ENCODE measurements at places on chromosomes 6 and 20.
A peak's percentile ranks its signal among the peaks of the same experiment; 100 is the strongest.

- H3K4me3 ChIP-seq, result no peak overlapping the region
- no peaks in the 10 kb centered on the region for H3K36me3 ChIP-seq
- H3K4me1 ChIP-seq, result peaks cover 7% of the 10 kb centered on the region
- DNase-seq, result peak; percentile 24
- no peak overlapping the region for H3K27ac ChIP-seq
Measured at GRCh38 chr6:150072201-150072600, 3.3 kb upstream of the ULBP3 start.

DNA sequence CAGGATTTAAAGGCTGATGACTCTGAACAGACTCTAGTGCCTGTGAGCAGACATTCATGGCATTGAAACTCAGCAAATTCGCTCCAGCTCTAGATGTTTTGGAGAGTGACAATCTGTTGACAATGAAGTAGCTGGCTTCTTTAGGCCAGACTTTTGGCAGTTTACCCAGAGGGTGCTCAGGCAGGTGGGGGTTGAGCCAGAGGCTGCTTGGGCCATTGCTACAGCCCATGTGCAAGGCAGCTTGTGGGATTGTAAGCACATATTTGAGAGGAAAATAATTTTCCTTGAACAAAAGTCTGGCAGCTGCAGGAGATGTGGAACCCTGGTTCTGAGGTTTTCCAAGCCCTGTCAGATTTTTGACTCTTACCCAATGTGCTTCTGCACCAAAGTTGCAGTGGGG lies 311.6 kb downstream of the CDC5L start:
- no peak overlapping the region for H3K27ac ChIP-seq
- no peaks in the 10 kb centered on the region for H3K36me3 ChIP-seq
- no peaks in the 10 kb centered on the region for H3K4me1 ChIP-seq
- H3K27me3 ChIP-seq, result no peaks in the 10 kb centered on the region

DNA sequence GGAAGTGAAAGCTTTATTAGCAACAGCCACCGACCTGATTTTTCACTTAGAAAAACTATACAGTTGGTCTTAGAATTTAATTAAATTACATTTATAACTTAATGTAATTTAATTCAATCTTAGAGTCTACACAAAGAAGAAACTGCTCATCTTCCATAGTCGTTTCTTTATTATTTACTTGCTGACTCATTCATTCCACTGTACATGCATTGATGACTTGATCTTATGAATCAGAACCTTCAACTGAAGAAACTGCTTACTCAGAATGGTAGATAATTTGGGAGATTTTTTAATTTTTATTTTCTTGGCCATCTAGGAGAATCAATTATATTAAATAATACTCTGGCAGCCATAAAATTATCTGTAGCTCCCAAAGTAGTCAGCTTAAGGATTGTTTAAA lies 1021.6 kb upstream of the FLRT3 start:
- DNase-seq, result no peak
- H3K27me3 ChIP-seq, result no peaks in the 10 kb centered on the region
- no peak overlapping the region for H3K27ac ChIP-seq

DNA sequence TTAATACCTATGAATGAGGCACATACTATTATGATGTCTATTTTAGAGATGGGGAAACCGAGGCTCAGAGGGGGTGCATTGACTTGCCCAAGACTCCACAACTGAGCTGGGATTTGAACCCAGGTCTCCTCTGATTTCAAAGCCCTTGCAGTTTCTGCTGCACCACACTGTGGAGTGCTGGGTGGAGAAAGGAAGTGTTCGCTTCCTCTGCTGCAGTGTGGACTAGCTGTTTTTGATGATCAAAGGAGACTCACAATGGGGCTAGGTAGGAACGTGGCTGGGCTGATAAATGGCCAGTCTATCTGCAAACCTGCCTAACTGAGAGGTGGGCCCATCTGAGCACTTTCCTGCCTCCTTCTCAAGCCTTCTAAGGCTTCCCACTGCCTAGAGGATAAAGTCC lies 87.2 kb downstream of the CD40 start:
- H3K27me3 ChIP-seq, result no peaks in the 10 kb centered on the region
- no peak for DNase-seq
- peaks cover 20% of the 10 kb centered on the region for H3K4me1 ChIP-seq
- no peak overlapping the region for H3K27ac ChIP-seq

DNA sequence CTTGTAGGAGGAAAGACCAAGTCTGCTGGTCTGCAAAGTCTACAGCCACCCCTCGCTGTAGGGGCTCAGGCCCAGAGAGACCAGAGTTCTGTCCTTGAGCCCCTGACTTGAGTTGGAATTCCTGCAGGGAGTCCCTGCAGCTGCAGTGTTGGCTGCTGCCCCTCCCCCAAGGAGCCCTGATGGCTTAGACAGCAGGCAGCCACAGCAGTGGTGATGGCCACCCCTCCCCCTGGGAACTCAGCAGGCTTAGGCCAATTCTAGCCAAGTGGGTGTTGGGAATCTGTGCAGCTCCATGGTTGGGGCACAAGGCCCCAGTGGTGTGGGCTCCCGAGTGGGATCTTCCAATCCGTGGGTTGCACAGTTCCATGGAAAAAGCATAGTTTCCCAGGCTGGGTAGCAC lies 345.4 kb downstream of the CD109 start:
- H3K4me3 ChIP-seq, result no peak overlapping the region
- DNase-seq, result no peak
- H3K27me3 ChIP-seq, result no peaks in the 10 kb centered on the region
- H3K4me1 ChIP-seq, result no peaks in the 10 kb centered on the region

DNA sequence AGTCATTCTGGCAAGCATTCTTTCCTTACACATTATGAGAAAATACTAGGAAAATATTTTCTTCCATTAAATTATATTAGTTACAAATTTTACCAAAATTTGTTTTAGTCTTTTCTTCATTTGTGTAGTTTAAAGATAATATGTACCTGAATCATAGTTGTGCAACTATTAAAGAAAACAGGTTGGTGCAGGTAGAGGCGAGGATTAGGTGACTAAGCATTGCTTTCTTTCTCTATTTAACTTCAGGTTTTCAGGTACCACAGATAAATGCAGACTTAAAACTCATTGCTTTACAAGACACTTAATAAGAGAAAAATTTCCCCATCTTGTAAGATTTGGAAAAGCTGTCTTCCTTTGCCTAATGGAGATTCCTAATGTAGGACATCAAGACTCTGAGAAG lies 1175.5 kb upstream of the ADGRB3 start:
- no peak for DNase-seq
- no peak overlapping the region for H3K27ac ChIP-seq
- H3K4me3 ChIP-seq, result no peak overlapping the region
- no peaks in the 10 kb centered on the region for H3K4me1 ChIP-seq
- no peaks in the 10 kb centered on the region for H3K27me3 ChIP-seq
- H3K36me3 ChIP-seq, result no peaks in the 10 kb centered on the region

Measured in CD8-positive, alpha-beta memory T cell (primary cell).